ENCODE measurements at places on chromosomes 1 and 21.

DNA sequence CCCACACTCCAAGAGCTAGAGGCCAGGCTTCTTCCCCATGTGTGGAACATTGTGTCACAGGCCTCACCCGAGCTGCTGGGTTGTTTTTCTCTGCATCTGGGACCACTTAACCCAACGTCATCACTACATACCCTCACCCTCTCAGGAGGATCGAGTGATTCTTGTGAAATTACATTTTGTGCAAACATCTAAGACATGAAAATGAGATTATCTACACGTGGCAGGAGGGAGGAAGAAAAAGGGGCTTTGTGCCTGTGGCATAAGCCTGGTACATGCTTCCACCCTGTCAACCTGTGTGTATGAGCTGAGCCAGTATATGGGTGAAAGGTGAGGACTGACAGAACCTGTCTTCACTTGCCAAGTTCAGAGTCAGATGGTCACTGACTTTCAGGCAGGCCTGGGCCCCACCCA, 1.6 kb downstream of the CPT2 start:
- DNase-seq = peak; percentile 32

GRCh38 chr1:22048351-22049192, 3.9 kb upstream of the CDC42 start:
- no peak for DNase-seq

- DNase-seq = peak; percentile 54
These were observed 210.3 kb downstream of the SLC35F3 start for GRCh38 chr1:234114648-234115307.

DNA sequence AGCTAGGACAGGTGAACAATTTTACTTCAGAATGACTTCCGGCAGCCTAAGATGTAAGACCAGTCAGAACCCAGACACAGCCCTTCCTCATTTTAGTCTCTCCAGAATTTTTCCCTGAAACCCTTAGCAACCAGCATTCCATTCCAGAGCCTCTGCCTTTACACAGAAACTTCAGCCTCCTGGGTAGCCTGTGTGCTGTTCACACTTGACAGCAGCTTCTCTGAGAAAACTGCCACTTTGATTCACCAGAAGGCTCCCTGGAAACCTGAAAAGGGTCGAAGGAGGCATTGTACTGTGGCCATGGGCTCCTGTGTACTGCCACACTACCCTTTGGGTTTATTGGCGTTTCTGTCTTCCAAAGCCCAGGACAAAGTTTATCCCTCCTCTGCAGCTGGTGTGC, 17.4 kb downstream of the HYI start:
- DNase-seq = peak; percentile 14

- DNase-seq = no peak
These were observed 588.5 kb downstream of the AGBL4 start for GRCh38 chr1:49435291-49435690.

- no peak for DNase-seq
These were observed 70.0 kb upstream of the NFIA start for GRCh38 chr1:61012341-61012761.

GRCh38 chr1:41493626-41494350, 9.3 kb upstream of the EDN2 start:
- DNase-seq = no peak

- no peak for DNase-seq
These were observed 77.0 kb downstream of the CSMD2 start for GRCh38 chr1:34087986-34088385.

DNA sequence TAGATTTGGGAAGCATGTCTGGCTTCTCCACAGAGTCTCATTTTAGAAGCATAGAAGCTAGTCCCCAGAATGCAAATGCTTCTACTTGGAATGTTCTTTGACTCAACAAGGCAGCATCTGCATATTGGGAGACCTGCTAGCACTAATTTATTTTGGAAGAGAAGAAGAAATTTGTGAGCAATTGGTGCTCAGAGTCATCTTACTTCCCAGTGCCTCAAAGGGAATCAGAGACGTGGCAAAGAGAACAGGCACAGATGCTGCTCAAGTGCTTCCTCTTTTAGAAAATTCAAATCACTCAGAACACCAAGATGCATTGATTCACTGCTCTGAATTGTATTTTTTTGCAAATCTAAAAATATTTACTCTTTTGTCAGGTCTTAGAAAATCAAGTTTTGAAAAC, 255.7 kb downstream of the BRINP2 start:
- DNase-seq = no peak

- DNase-seq = no peak
These were observed 46.3 kb upstream of the CACYBP start for GRCh38 chr1:174953285-174954072.

- no peak for DNase-seq
These were observed 25.1 kb upstream of the APP start for GRCh38 chr21:26195708-26196107.

GRCh38 chr1:62689524-62689923, 1.3 kb upstream of the DOCK7 start:
- peak; percentile 54 for DNase-seq

- no peak for DNase-seq
These were observed 45.0 kb downstream of the ZNF281 start for GRCh38 chr1:200364831-200365230.

- peak; percentile 63 for DNase-seq
These were observed 3.4 kb upstream of the POFUT2 start for GRCh38 chr21:45290948-45291612.

DNA sequence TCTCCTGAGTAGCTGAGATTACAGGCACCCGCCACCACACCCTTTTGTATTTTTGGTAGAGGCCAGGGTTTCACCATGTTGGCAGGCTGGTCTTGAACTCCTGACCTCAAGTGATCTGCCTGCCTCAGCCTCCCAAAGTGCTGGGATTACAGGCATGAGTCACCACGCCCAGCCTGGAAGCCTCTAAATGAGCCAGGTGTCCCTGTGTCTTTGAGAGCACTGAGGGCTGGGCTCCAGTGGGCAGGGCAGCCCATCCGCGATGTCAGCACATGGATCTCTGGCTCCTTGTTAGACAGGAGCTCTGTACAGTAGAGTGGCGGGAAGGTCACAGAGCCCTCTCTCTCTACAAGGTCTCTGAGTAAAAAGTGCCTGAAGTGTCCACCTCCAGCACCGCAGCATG, 124.3 kb downstream of the PGBD5 start:
- DNase-seq = no peak

DNA sequence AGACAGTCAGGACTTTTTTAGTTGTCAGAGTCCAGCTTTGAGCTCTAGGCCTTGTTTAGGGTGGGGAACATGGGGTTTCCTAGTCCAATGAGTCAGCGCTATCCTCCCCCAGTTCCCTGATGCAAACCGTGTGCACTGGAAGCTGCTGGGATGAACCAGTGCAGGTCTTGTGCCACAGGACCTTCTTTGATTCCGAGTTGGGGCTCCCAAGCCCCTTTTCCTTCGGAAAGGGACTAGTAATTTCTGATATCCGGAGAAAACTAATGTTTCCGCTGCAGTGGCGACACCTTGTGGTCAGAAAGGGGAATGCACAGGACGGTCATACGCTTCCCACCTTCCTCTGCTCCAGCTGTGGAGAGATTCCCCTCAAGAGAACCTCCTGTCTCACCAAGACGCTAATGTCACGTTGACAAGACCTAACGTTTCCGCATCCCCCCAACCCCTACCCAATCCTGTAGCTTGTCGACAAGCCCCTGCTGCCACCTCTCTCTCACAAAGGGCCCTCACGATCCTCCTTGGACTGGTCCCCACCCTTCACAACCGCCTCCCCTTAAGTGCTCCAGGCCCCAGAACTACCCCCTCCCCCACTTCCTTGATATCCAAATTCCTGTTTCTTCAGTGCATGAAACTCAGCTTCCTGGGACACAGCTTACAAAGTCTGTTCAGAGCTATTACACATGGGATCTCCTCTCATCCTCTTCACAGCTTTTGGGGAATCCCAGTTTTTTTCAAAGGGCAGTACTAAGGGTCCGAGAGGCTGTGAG, 30.9 kb downstream of the GPA33 start:
- DNase-seq = peak; percentile 54

GRCh38 chr1:94607398-94607797, 65.8 kb upstream of the F3 start:
- no peak for DNase-seq

DNA sequence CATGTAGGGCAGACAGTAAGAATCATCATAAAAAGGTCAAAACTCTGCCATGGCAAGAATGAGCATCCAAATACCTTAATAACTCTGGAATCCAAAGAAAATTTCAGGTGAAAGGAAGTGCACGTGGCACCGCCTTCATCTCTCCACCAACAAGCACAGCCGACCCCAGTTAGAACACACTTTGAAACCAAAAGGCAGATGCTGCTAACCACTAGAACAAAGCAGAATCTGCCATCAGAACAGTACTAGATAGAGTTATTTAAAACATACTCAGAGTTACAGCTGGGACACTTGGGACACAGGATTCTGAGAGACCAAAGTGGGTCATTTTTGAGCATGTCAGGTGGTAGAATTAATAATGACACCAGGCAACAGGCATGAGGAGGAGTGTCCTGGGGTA, 106.7 kb upstream of the SOD1 start:
- no peak for DNase-seq

- no peak for DNase-seq
These were observed 1.5 kb downstream of the ENSA start for GRCh38 chr1:150627826-150628410.
